Endothelial cell of umbilical vein (primary cell): ENCODE measurements at places on chromosomes 7 and 10. TPM values are rescaled to one million over a fixed set of nuclear protein-coding genes. Genes with fewer than 3 reads are reported as not detected.

Gene KCNMA1
- 0.44 and 0.82 TPM in 2 replicates for total RNA-seq

DNA sequence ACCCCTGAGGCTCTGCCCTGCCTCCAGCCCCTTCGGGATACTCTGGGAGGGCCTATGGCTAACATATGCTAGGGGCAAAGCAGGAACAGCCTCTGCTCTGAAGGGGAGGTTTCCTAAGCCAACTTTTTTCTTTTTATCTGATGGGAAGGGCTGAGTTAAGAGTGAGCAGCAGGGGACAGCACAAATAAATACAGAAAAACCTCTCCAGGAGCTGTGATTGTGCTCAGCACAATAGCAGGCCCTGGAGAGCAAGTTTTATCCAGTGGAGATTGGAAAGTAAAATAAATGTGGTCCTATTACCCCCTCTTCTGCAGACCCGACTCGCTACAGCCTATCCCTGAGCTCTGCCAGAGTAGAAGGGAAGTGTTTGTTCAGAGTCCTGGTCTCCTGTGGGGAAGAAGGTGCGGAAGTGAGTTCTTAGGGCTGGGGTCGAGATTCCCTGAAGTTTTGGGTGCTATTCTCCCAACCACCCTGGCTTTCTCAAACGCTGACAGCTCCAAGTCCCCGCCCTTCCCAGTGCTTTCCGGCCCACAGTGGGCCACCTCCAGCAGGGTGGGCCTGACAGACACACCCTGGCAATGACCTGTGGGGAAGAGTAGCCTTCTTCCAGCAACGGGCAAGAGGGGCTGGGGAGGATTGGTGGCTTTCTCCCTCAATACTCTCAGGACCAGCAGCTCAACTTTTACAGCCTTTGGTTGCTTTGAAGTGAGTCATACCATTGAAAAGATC is 23.0 kb upstream of the AFAP1L2 start:
- H3K27ac ChIP-seq: no peak overlapping the region
- H3K36me3 ChIP-seq: no peaks in the 10 kb centered on the region
- no peaks in the 10 kb centered on the region for H3K27me3 ChIP-seq
- peak; percentile 65 for DNase-seq

GRCh38 chr7:79436378-79436777 is 17.1 kb downstream of the MAGI2 start:
- H3K4me1 ChIP-seq: no peaks in the 10 kb centered on the region
- no peaks in the 10 kb centered on the region for H3K36me3 ChIP-seq
- H3K4me3 ChIP-seq: no peak overlapping the region
- DNase-seq: no peak
- H3K27me3 ChIP-seq: no peaks in the 10 kb centered on the region

GRCh38 chr10:75532253-75532924 is 101.0 kb downstream of the LRMDA start:
- no peak for DNase-seq
- H3K27ac ChIP-seq: no peak overlapping the region
- no peaks in the 10 kb centered on the region for H3K27me3 ChIP-seq
- no peak overlapping the region for H3K4me3 ChIP-seq

- peaks cover 39% of the 10 kb centered on the region for H3K4me1 ChIP-seq
- H3K36me3 ChIP-seq: no peaks in the 10 kb centered on the region
Observed at GRCh38 chr7:12715372-12716133, 28.1 kb downstream of the ARL4A start.

DNA sequence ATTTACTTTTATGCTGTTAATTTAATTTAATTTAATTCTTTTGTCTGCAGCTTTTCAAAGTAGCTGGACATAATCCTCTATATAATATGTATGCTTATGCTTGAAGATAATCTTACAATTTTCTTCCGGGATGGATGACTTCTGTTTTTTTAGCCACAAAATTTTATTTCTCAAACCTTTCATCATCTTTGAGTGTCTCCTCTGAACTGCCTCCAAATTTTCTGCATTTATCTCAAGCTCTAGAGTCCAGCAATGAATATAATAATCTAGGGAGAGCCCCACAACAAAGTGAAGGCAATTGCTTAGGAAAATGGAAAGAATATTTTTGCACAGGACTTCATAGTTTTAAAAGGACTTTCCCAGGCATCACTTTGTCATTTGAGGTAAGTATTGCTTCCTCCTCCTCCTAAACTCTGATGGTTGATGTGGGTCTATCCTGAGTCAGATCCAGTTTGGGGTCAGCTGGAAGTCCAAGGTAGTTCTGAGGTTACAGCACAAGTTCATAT is 53.7 kb upstream of the FAM3C start:
- H3K27ac ChIP-seq: no peak overlapping the region
- no peaks in the 10 kb centered on the region for H3K36me3 ChIP-seq
- no peak overlapping the region for H3K4me3 ChIP-seq
- H3K4me1 ChIP-seq: peaks cover 11% of the 10 kb centered on the region
- no peaks in the 10 kb centered on the region for H3K27me3 ChIP-seq
- DNase-seq: no peak

- H3K4me1 ChIP-seq: peaks cover 11% of the 10 kb centered on the region
- H3K36me3 ChIP-seq: no peaks in the 10 kb centered on the region
- no peak overlapping the region for H3K4me3 ChIP-seq
- H3K27ac ChIP-seq: peak overlapping the region; percentile 24
Observed at GRCh38 chr10:22849077-22849805, 78.6 kb upstream of the ARMC3 start.
